ENCODE measurements at places on chromosomes 4 and X. TPM values are rescaled to one million over a fixed set of nuclear protein-coding genes. Genes with fewer than 3 reads are reported as not detected.

Gene RASGEF1B
- total RNA-seq, result 6.8 TPM

Gene TEX11
- not detected for total RNA-seq

Gene CT45A10
- total RNA-seq, result not detected

Gene CD40LG
- not detected for total RNA-seq

Gene RXFP1
- not detected for total RNA-seq

Gene LGI2
- not detected for total RNA-seq

Gene PRSS12
- 24.2 TPM for total RNA-seq

Gene IQSEC2
- total RNA-seq, result 3.4 TPM

Gene XAGE1A
- not detected for total RNA-seq

Gene GAGE1
- total RNA-seq, result not detected

Gene GPR143
- 0.79 TPM for total RNA-seq

Gene GSX2
- not detected for total RNA-seq

Gene RBPJ
- 34.5 TPM for total RNA-seq

Gene CXCL9
- total RNA-seq, result not detected

Gene AVPR2
- not detected for total RNA-seq

Gene CT47A7
- total RNA-seq, result not detected

Gene PKD2
- 12.4 TPM for total RNA-seq

Gene FAAH2
- 6.3 TPM for total RNA-seq

Gene TEC
- 2.8 TPM for total RNA-seq

Gene OPHN1
- total RNA-seq, result 3.2 TPM

Gene ADRA2C
- total RNA-seq, result under 0.01 TPM

Gene LIMCH1
- 5.2 TPM for total RNA-seq

Gene TRIM61
- total RNA-seq, result 1.1 TPM

Gene EPHA5
- total RNA-seq, result not detected

Gene HMGN5
- 0.38 TPM for total RNA-seq

Gene ACE2
- not detected for total RNA-seq

Gene PUDP
- total RNA-seq, result 6.1 TPM

Gene LNX1
- total RNA-seq, result 1.6 TPM

Gene CABS1
- not detected for total RNA-seq

Gene DNAAF6
- total RNA-seq, result not detected

Gene DIAPH2
- total RNA-seq, result 9.5 TPM

Gene PABPC1L2A
- total RNA-seq, result not detected

Gene LINC00632
- 0.53 TPM for total RNA-seq

Gene VEGFD
- 0.26 TPM for total RNA-seq

Gene CLDN34
- not detected for total RNA-seq

Gene SHOX
- not detected for total RNA-seq

Gene AREG
- 272 TPM for total RNA-seq

Gene XAGE2
- not detected for total RNA-seq

Gene EREG
- 30.7 TPM for total RNA-seq

Gene WFS1
- total RNA-seq, result 7.9 TPM

Gene CPLX1
- not detected for total RNA-seq

Gene UGT2B15
- not detected for total RNA-seq

Gene CXCR3
- not detected for total RNA-seq

Gene RHOH
- total RNA-seq, result 0.53 TPM

Gene SPIN2A
- total RNA-seq, result 0.13 TPM

Gene SLC16A2
- 1.3 TPM for total RNA-seq

Gene SOWAHD
- under 0.01 TPM for total RNA-seq

Gene PLXNB3
- 5.4 TPM for total RNA-seq

Gene PNMA6A
- 0.53 TPM for total RNA-seq

Gene TLR10
- total RNA-seq, result not detected

Gene CTSO
- total RNA-seq, result 1.1 TPM

Gene SPINK2
- total RNA-seq, result not detected

Gene HTN1
- total RNA-seq, result not detected

Gene FAT1
- 301 TPM for total RNA-seq

Gene PDZD4
- total RNA-seq, result under 0.01 TPM

Gene H2BW2
- total RNA-seq, result not detected

Gene MMRN1
- total RNA-seq, result under 0.01 TPM

Gene MTNR1A
- 0.38 TPM for total RNA-seq

Gene C4orf36
- total RNA-seq, result 2.4 TPM
